ENCODE measurements at places on chromosomes 5 and 9. TPM values are rescaled to one million over a fixed set of nuclear protein-coding genes. Genes with fewer than 3 reads are reported as not detected.

Gene PCDHGA9
- 4.4 TPM for polyA plus RNA-seq

GRCh38 chr5:123803359-123803758 is 291.4 kb downstream of the CSNK1G3 start:
- no peak for DNase-seq

Gene HEMGN
- polyA plus RNA-seq: 5.4 TPM

DNA sequence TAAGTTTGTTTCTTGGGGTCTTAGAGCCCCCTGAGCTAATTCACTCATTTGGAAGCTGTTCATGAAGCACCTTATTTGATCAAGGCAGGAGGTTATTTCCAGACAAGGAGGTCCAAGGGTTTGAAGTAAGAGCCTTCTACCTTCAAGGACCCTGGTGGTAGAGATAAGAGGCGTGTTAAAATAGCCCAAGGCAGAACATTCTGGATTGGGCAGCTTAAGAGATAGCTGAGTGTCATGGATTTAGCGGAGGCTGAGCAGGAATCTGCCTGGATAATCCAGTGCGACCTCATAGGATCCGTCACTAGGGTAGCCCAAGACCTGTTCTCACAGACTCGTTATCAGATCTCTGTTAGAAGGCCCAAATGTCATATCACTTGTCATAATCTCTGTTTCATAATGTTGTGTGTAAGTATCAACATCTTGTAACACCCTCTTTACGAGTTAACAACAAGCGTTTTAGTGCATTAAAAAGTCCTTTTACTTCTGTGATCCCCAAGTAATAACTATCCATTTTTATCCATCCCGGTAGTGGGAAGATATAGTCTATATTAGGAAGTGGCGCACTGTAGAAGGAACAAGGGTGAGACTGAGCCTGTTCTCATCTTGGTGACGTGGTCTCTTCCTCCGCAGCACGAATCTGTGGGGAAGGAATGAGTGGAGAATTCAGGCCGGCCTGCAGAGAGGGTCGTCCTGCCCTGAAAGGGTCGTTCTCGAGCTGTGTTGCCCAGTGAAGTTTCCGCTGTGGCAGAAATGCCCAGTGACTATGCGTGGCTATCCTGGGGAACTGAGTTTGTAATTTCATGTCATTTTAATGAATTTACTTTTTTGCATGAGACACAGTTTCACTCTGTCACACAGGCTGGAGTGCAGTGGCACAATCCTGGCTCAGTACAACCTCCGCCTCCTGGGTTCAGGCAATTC is 28.8 kb downstream of the SLC25A25 start:
- DNase-seq: no peak

DNA sequence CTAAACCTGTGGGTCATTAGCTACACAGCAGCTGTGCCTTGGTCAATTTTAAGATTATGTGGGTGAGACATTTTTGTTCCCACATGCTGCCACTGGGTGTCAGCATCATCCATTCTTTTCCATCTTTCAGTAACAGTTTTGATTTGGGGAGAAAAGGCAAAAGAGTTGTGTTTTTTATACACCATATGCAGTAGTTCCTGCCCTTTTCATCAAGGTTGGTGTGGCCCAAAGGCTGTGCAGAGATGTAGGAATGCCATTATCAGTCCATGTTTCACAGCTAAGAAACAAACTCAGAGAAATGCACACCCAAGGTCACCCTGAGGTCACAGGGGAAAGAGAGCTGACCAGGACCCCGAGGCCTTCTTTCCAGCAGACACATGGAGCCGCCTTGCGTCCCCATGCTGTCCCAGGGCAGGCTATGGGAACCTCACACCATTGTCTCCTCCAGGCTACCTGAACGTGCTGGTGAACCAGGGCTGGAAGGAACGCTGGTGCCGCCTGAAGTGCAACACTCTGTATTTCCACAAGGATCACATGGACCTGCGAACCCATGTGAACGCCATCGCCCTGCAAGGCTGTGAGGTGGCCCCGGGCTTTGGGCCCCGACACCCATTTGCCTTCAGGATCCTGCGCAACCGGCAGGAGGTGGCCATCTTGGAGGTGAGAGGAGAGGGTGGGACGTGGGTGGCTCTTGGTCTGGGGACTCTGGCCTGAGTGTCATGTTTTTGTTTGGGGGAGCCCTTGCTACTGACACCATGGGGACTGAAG is 27.8 kb upstream of the GRPEL2 start:
- DNase-seq: peak; percentile 53

GRCh38 chr5:148884339-148885020 is 58.1 kb downstream of the ADRB2 start:
- no peak for DNase-seq

GRCh38 chr9:37031902-37032301 is 2.2 kb downstream of the PAX5 start:
- DNase-seq: no peak
